ENCODE measurements at places on chromosomes 7 and 10.

DNA sequence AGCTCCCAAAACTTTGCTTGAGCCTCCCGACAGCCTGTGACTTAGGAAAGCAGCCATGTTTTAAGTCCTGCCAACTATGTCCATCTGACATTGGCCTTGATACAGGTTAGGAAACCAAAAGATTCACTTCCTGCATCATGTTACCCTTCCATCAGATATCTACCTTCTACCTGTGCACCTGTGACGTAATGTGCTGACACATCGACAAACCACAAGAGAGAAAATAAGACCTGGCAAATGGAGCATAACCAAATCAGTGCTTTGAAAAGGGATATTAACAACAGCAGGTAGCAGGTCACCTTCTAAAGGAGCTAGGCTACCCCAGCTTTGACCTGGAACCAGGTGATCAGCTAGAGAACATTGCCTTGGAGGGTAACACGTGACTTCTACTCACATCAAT lies 14.8 kb upstream of the PRR15 start:
- H3K27ac ChIP-seq: no peak overlapping the region
- DNase-seq: no peak
- no peaks in the 10 kb centered on the region for H3K36me3 ChIP-seq
- H3K4me3 ChIP-seq: no peak overlapping the region

- peaks cover 74% of the 10 kb centered on the region for H3K4me1 ChIP-seq
- peak overlapping the region; percentile 19 for H3K4me3 ChIP-seq
- H3K36me3 ChIP-seq: no peaks in the 10 kb centered on the region
- no peaks in the 10 kb centered on the region for H3K27me3 ChIP-seq
These were observed 9.2 kb downstream of the ITPRIP start for GRCh38 chr10:104328896-104329710.

GRCh38 chr7:103712991-103713778 lies 267.2 kb upstream of the SLC26A5 start:
- no peaks in the 10 kb centered on the region for H3K27me3 ChIP-seq
- DNase-seq: no peak
- H3K36me3 ChIP-seq: no peaks in the 10 kb centered on the region

DNA sequence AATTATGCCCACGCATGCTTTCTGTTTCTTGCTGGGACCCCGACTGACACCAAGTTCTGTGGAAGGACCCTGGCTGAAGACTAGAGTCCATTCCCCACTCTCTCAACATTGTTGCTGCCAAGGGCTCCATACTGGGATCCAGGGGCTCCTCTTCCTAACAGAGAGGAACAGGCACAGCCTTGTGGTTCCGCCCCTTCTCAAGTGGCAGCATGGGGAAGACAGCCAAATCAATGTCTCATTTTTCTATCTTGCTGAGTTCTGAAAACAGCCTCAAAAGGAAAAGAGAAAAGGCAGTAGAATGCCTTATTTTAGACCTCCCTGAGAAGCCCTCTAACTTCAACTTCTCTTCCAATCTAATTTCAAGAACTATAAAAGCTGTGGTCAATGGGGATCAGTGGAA lies 23.7 kb upstream of the LAMB1 start:
- H3K4me1 ChIP-seq: no peaks in the 10 kb centered on the region
- no peak overlapping the region for H3K27ac ChIP-seq
- DNase-seq: no peak
- H3K4me3 ChIP-seq: no peak overlapping the region

DNA sequence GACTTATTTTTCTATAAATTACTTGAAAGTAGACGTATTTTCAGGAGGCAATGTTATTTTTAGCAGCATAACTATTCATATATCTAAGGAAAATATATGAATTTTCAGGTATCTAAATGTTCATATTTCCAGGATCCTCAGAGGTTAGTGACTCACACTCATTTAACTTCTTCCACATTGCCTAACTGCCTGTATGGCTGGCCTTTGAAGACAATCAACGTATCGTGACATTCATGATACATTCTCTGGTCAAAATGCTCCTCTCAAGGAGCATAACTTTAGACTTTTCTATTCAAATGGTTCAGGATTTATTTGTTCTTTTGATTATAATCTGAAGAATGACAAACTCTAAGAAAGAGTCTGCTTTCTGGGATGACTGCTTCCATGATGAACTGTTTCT lies 89.3 kb downstream of the SEMA3C start:
- no peak for DNase-seq
- H3K36me3 ChIP-seq: no peaks in the 10 kb centered on the region
- H3K4me1 ChIP-seq: peaks cover 38% of the 10 kb centered on the region
